Activated naive CD8-positive, alpha-beta T cell treated with anti-CD3 and anti-CD28 coated beads, Interleukin-2, amount 10 ng/mL, durations not matched to agents 7 days and 5 days (primary cell): ENCODE measurements at places on chromosomes 5 and 9.

- DNase-seq, result no peak
Observed at GRCh38 chr5:73994963-73995362, 369.0 kb downstream of the ARHGEF28 start.

DNA sequence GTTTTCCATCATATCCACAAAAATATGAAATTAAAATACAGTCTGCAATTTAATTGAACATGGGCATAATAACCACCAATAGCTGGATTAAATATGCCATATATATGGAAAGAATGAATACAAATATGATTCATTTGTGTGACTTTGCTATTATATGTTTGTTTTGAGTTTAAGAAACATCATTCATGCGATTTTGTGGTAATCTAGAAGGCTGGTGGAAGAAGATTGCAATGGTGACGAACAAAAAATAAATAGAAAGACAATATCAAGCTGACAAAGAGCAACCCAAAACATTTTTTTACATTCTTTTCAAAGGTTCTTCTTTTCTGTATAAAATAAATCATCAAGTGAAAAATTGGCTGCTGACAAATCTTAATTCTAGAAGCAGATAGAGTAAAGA is 610.0 kb downstream of the MAT2B start:
- DNase-seq, result no peak

GRCh38 chr9:30519756-30520155 is 1864.7 kb upstream of the ACO1 start:
- no peak for DNase-seq

DNA sequence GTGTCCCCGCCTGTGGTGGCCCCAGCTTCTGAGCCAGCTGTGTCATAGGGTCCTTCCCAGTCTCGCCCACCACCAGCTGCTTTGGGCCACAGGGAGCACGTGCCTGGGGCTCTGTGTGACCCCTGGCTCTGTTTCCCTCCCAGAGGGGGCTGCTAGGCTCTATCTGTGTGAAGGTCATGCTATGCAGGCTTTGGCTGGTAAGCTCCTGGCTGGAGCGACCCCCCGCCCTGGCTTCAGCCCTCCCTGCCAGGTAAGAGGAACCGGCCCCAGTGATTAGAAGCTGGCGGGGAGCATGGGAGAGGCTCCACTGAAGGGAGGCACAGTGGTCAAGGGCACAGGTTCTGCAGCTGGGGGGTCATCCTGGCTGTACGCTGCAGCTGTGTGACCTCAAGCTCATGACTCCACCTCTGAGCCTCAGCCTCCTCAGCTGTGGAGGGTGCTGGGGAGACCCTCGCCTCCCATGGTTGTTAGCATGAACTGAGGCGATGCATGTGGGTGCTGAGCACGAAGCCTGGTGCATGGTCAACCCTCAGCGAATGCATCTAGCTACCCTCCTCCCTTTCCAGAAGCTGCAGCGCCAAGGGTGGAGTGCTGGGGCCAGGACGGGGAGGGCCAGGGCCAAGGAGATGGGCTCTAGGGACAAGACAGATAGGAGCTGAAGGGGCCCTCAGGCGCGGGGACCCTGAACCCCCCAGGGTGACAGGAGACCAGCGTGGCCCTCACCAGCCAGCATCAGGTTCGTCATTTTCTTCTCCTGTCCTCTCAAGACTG is 163.8 kb upstream of the MVB12B start:
- no peak for DNase-seq

- DNase-seq, result no peak
Observed at GRCh38 chr5:115578657-115579056, 23.6 kb downstream of the TICAM2 start.

- DNase-seq, result no peak
Observed at GRCh38 chr5:103915081-103915480, 352.5 kb upstream of the NUDT12 start.

GRCh38 chr5:14250748-14251701 is 107.9 kb downstream of the TRIO start:
- DNase-seq, result no peak

DNA sequence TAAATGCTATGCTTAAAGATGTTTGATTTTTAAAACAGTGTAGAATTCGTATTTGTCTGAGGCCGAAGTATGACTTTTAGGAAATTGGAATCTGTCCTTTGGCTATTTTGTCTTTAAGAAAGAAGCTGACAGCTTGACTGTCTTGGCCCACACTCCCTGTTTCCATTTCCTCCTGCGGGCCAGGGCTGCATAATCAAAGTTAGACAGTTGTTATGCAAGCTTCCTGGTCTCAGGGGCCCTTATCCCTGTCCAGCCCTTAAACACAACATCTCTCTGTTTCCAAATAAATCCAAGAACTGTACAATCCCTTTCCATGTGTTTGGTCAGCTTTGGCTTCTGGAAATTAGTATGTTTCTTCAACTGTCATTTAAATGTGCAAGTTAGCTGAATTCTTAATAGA is 54.6 kb upstream of the ECM2 start:
- no peak for DNase-seq

DNA sequence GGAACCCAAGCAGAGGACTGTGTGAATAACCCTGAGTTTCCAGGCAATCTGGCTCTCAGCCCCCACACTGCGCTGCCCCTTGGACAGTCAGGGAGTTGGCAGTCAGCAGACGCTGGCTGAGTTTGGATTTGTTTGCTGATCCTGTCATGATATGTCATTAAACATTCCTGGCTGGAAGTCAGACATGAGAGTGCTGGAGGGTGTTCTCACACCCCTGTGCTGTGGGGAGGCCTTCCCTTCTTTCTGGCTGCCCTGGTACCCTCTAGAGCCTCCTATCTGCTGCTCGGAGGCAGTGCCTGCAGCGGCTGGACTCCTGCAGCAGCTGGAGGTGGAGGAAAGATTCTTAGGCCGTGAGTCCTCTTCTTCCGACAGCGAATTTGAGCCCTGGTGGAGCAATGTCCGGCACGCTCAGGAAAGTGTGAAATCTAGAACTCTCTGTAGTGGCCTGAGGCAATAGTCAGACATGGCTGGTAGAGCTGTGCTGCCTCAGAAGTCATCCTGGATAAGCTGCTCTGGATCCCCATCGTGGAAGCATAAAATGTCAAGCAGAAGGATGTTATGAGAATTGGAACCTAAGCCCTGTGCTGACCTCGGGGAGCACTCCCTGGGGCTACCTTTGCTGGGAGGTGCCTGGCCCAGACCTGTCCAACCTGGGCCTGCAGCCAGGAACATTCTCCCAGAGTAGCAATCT is 72.0 kb downstream of the PDE8B start:
- DNase-seq, result no peak

DNA sequence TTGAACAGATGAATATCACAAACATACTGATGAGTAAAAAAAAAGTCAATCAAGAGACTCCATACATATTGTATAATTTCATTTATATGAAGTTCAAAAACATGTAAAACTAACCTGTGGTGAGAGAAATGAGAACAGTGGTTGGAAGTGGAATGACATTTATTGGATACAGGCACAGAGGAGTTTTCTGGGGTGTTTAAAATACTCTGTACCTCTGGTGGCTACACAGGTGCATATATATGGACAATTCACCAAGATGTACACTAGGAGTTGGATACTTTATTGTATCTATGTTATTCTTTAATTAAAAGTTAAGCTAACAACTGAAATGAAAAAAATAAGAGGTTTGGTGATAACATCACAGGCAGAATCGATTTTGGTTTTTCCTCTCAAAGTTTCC is 14.1 kb downstream of the FOXD1 start:
- no peak for DNase-seq

- DNase-seq, result no peak
Observed at GRCh38 chr9:98438666-98439065, 183.2 kb upstream of the TBC1D2 start.

DNA sequence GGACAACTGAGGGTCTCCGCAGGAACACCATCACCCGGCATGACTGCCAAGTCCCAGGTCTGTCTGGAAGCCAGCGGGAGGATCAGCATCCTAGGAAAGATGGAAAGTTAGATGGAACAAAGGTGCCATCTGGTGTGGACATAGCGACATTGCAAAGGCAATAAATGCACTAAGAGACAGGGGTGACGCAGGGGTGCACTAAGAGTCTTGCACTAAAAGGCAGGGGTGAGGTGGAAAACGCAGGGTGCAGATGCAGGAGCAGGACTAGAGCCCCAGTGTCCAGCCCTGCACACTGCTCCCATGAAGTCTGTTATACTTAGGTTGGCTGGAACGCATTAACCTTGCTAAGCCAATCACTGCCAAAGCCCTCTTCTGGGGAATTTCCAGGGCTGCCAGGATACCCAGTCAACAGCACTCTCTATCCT is 15.5 kb downstream of the ATOX1 start:
- DNase-seq, result no peak

GRCh38 chr5:38905516-38905915 is 59.7 kb downstream of the OSMR start:
- DNase-seq, result no peak

DNA sequence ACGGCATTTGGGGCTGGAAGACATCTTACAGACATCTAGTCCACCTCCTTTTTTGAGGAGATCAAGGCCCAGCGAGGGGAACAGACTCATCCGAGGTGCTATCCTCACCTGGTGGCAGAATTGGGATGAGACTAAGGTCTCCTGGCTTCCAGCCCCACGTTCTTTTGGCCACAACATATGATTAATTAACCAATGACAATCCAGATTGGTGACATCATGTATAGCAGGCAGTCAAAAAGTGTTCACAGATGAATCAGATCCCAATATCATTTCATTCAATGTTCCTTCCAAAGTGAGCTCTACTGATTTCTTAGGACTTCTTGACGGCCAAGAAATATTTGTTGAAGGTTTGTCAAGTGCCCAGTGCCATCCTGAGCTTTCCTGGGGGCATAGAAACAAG is 3.9 kb downstream of the CFAP77 start:
- DNase-seq, result no peak

GRCh38 chr5:73295921-73296320 is 122.9 kb downstream of the TMEM174 start:
- no peak for DNase-seq

DNA sequence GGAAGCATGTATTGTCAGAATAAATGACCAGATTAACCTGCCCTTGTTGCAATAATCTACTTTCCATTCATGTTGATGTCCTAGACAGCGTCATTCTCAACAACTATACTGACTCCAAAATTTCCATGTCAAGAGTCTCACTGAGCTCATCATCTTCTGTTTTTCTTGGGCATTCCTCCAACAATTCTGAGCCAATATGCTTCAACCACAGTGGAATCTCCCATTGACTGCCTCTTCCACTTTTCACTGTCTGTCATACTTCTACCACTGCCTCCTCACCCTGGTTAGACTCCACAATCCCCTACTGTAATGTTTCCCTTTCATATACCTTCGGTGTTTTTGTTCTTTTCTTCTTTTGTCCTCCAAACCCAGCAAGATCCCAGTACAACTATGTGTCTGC is 162.8 kb downstream of the TLE1 start:
- DNase-seq, result no peak

GRCh38 chr9:6889868-6890267 is 132.1 kb downstream of the KDM4C start:
- DNase-seq, result no peak

GRCh38 chr5:171420431-171421241 is 1.2 kb downstream of the FGF18 start:
- no peak for DNase-seq

- no peak for DNase-seq
Observed at GRCh38 chr5:153513156-153513555, 22.7 kb downstream of the GRIA1 start.

DNA sequence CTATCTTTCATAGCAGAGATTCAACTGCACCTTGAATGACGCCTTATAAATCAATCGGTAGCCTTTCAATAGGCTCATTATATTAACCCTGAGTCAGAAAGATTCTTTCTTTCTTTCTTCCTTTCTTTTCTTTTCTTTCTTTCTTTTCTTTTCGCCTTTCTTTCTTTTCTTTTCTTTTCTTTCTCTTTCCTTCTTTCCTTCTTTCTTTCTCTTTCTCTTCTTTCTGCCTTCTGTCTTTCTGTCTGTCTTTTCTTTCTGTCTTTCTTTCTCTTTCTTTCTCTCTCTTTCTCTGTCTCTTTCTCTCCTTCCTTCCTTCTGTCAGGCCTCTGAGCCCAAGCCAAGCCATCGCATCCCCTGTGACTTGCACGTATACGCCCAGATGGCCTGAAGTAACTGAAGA is 86.0 kb upstream of the CLINT1 start:
- DNase-seq, result no peak

GRCh38 chr5:56760723-56761122 is 54.6 kb upstream of the MAP3K1 start:
- no peak for DNase-seq

DNA sequence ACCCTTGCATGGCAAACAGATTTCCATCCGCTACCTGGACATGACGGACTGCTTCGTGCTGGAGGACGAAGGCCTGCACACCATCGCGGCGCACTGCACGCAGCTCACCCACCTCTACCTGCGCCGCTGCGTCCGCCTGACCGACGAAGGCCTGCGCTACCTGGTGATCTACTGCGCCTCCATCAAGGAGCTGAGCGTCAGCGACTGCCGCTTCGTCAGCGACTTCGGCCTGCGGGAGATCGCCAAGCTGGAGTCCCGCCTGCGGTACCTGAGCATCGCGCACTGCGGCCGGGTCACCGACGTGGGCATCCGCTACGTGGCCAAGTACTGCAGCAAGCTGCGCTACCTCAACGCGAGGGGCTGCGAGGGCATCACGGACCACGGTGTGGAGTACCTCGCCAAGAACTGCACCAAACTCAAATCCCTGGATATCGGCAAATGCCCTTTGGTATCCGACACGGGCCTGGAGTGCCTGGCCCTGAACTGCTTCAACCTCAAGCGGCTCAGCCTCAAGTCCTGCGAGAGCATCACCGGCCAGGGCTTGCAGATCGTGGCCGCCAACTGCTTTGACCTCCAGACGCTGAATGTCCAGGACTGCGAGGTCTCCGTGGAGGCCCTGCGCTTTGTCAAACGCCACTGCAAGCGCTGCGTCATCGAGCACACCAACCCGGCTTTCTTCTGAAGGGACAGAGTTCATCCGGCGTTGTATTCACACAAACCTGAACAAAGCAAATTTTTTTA is 242.9 kb downstream of the MARCHF11 start:
- DNase-seq, result no peak

DNA sequence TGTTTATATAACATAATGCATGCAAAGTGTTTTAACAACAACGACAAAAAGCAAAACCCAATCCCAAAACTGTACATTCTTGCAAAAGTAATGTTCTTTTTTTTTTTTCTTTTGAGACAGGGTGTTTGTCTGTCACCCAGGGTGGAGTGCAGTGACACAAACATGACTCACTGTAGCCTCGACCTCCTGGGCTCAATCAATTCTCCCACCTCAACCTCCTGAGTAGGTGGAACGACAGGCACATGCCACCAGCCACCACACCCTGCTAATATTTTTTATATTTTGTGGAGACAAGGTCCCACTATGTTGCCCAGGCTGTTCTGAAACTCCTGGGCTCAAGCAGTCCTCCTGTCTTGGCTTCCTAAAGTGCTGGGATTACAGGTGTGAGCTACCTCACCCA is 13.6 kb upstream of the HAVCR1 start:
- DNase-seq, result no peak

- DNase-seq, result no peak
Observed at GRCh38 chr5:75566710-75567309, 44.4 kb upstream of the ANKDD1B start.

GRCh38 chr9:127021664-127022363 is 100.6 kb downstream of the ANGPTL2 start:
- DNase-seq, result no peak

DNA sequence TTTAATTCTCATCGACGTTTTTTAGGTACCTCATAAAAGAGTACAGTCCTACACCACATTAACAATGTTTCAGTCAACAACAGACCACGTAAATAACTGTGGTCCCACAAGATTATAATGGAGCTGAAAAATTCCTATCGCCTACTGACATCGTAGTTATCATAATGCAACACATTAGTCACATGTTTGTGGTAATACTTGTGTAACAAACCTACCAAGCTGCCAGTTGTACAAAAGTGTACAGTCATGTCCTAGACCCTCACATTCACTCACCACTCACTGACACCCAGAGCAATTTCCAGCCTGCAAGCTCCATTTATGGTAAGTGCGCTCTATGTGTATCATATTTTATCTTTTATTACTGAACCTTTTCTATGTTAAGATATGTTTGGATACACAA is 16.8 kb downstream of the GNAQ start:
- no peak for DNase-seq
